Umbilical cord (tissue), 2 donors: ENCODE measurements at places on chromosomes 4 and X.

DNA sequence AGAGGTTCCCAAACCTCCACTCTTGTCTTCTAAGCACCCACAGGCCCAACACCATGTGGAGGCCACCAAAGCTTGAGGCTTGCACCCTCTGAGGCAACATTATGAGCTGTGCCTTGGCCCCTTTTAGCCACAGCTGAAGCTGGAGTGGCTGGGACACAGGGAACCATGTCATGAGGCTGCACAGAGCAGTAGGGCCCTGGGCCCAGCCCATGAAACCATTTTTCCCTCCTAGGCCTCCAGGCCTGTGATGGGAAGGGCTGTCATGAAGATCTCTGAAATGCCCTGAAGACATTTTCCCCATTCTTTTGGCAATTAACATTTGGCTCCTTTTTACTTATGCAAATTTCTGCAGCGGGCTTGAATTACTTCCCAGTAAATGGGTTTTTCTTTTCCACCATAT is 14.8 kb downstream of the RBMXL3 start:
- no peak for DNase-seq

GRCh38 chrX:1307626-1308340 is 28.8 kb upstream of the IL3RA start:
- DNase-seq: no peak

DNA sequence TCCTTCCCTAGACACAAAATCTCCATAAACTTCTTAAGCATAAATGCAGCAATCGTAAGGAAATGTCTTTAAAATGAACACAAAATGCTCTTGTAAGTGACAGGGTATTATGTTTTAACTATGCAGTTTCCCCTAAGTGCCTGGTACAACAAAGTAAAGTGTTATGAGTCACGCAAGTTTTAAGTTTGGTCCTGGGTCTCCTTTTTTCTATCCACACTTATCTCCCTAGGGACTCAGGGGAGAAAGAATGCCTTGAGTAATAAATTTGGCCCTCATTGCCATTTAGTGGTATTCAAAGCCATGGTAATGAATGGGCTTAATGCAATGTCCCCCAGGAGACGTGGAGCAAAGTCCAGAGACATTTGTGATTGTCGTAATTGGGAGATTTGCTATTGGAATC is 149.1 kb downstream of the MAGEB17 start:
- DNase-seq: no peak

DNA sequence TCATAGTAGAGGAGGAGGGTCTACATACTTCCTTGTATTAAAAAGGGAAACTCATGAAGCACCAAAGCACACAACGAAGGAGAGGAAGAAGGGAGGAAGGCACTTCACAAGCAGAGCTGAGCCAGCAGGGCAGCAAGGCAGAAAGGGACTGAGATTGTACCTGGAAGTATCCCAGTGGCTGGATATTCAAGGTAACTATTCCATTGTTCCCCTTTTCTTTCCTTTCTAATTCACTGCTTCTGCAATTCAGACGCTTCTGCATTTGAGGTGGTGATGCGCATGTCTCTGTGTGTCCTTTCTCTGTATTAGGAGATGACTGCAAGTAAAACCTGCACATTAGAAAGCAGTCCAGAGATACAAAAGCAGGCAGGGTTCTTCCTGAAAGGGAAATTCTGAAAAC is 54.9 kb downstream of the UBQLN2 start:
- DNase-seq: peak; percentile 0

GRCh38 chrX:151754047-151754429 is 19.5 kb downstream of the CNGA2 start:
- DNase-seq: peak; percentile 21

GRCh38 chr4:119070301-119070700 is 65.3 kb upstream of the MYOZ2 start:
- DNase-seq: peak; percentile 52

DNA sequence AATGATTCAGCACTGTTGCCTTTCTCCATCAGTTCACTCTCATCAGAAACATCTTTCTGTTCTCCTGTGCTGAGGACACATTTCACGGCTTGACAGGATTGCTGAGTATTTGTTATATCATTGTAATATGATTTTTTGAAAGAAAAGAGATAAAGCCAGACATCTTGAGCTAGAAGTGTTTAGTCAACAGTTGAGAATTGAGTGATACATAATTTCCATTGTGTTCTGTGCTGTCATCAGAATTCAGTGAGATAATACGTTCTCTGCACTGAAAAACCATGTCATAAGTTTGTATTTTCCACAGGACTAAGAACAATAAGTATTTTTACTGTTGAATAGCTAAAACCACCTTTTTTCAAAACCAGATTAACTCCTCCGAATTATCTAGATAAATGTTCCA is 50.2 kb upstream of the GPRIN3 start:
- no peak for DNase-seq

DNA sequence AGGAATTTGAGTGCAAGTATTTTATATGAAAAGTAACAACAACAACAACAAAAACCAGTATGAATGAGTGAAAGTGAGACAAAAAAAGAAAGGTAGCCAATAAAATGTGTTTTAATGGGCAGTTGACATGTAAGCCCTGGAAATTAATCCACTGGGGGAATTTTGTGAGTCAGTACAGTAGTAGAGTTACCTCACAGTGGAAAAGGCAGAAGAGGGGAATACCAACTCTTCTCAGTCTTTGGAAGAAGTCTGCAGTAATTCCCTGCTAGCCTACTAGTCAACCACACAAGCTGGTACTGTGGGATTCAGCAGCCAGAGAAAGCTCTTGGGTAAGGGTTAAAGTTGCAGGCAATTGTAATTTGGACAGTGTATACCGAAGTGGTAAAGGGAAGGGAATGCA is 76.3 kb upstream of the IL15 start:
- no peak for DNase-seq

- DNase-seq: peak; percentile 5
Measured at GRCh38 chrX:139106069-139106468, 394.6 kb upstream of the FGF13 start.

- no peak for DNase-seq
Measured at GRCh38 chrX:154731881-154732280, 19.0 kb downstream of the GAB3 start.

DNA sequence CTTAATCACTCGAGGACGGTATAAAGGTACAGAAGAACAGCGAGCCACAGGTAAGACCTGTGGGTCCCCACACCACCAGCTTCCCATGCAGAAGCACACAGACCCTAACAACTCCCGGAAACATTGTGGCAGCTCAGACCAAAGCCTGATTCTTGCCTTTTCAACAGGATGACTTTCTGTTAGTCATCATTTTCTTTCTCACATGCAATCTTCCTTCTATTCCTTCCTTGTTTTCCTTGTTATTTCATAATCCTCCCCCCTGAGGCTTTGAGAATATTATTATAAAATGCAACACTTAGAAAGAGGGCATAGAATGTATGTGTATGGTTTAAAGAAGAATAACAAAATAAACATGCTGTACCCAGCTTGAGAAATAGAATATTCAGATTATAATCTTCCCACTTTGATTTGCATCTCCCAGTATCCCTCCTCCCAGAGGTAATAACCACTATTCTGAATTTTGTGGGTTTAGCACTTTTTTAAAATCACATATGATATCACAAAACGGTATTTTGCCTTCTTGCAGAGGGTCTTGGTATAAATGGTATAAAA is 100.9 kb downstream of the FHDC1 start:
- no peak for DNase-seq

- no peak for DNase-seq
Measured at GRCh38 chr4:182205306-182205705, 37.9 kb upstream of the TENM3 start.

GRCh38 chr4:173264245-173264644 is 69.9 kb downstream of the HMGB2 start:
- DNase-seq: no peak

GRCh38 chrX:1700757-1701156 is 85.9 kb downstream of the ASMT start:
- DNase-seq: no peak

GRCh38 chrX:10239611-10240064 is 82.9 kb downstream of the CLCN4 start:
- no peak for DNase-seq

- DNase-seq: peak; percentile 17
Measured at GRCh38 chrX:56813318-56813837, 84.3 kb downstream of the NBDY start.

GRCh38 chr4:25172961-25173915 is 13.0 kb upstream of the SEPSECS start:
- peak; percentile 95 for DNase-seq

DNA sequence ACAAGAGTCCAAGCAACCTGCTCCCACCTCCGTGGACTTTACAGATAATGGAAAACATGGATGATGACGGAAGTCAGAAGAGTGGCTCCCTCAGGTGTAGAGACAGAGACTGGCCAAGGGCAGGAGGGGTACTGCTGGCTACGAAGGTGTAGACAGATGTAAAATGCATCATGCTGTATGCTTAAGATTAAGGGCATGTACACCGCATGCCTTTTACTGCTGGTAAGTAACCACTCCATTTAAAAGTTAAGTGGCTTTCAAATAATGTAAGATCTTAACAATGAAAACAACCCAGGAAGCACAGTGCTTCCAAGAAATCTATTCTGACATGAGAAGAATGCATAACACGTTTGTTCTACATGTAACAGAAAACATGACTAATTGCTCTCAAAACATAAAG is 76.9 kb upstream of the FAM9B start:
- no peak for DNase-seq
